ENCODE measurements at places on chromosomes 1 and 21.

GRCh38 chr1:179177615-179178014, 51.9 kb downstream of the ABL2 start:
- no peak for DNase-seq

- no peak for DNase-seq
These were observed 101.1 kb downstream of the ADARB1 start for GRCh38 chr21:45175326-45176095.

- DNase-seq: no peak
These were observed 18.9 kb downstream of the VN1R5 start for GRCh38 chr1:247274605-247275256.

GRCh38 chr1:241186716-241187115, 170.3 kb downstream of the RGS7 start:
- DNase-seq: no peak

DNA sequence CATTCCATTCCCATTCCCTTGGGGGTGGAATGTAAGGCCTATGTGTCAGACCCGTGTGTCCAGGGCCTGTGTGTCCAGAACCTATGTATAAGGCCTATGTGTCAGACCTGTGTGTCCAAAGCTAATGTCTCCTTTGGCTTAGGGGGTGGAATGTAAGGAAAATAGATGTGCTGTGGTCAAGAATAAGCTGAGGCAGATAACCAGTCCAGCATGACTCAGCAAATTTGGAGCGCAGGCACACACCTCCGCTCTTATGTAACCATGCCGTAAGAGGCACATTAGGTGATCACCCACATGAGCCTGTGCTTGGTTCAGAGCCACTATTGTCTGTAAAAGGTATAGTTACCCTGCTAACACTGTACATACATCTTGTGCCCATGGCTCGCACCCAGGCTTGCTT, 150.8 kb upstream of the SGIP1 start:
- no peak for DNase-seq

DNA sequence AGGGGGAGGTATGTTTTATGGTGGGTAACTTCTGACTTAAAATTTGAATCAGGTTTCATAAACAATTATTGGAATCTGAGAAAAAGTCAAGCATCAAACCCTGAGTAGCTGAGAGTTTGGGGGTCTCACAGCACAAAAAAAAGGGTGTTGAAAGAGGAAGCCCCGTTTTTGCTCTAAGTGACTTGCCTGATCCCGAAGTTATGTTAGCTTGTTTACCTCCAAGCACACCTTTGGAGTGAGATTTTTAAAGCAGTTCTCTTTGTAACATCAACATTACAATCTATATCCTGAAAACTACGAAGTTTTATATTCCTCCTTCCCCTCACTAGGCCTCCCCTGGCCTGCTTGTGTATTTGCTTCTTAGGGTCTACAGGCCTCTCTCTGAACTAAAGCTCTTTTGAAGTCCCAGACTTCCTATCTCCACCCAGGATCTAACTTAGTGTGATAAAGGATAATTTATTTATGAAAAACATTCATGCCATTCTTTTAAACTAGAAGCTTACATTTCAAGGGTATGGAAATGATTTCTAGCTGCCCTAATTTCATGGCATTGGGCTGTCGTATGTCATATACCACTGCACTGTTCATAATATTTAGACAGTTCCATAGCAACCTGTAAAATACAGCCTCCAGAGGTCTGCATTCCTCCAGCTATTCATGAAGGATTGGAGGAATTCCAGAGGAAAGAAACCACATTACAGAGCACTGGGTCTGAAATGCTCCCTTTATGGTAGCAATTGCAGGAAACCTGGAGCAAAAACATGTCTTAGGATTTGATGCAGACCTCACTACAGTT, 36.1 kb upstream of the RGS1 start:
- no peak for DNase-seq

DNA sequence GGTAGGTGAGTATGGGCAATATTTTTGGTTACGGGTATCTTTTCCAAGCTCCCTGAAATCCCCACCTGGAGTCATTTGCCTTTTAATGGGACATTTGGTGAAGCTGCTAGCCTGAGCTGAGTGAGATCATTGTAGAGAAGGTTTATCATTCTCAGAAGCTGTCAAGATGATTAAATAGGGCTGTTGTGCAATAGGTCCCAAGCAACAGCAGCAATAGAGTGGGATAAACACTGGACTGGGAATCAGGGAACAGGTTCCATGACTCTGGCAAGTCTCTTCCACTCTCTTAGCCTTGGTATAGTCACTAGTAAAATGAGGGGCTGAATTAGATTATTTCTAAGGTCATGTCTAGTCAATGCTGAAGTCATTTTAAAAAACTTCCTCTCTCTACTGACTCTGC, 30.3 kb upstream of the FAM78B start:
- no peak for DNase-seq

DNA sequence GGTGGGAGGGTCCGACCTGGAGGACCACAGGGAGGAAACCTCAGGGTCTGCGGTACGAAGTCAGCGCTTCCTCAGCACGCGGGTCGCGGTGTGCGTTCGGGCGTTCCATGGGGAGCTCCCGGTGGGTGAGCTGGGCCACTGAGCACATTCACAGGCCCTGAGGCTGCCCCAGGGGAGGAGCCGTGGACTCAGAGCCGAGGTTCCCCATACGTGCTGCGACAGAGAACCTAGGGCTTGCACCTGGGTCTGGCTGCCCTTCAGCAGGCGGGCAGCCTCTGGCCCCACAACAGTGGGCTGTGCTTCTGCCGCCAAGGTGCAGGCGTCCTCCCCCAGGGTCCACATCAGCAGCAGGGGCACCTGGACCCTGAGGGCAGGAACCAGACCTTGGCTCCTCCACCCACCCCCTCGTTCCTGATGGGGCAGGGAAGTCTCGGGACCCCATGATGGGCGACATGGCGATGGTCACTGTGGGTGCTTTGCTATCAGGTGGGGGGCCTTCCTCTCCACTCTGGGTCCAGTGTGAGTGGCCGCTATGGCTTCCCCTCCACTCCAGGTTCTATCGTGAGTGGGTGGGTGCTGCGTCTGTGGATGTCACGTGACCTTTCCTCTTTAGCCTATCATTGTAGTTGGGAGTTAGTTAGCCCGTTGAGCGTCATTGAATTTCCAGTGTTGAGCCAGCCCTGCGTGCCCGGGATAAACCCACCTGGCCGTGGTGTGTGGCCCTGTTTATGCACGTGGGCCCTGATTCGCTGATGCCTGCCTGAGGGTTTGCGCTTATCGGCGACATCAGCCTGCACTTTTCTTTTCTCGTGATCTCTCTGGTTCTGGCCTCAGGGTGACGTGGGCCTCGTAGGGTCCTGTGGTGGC, 27.9 kb downstream of the FTCD start:
- no peak for DNase-seq

Data from CD4-positive, alpha-beta T cell treated with Interleukin-1 beta for 1 hour (primary cell).